ENCODE measurements at places on chromosomes 11 and 22.

- DNase-seq, result no peak
Measured at GRCh38 chr11:61491736-61492395, 16.7 kb upstream of the LRRC10B start.

DNA sequence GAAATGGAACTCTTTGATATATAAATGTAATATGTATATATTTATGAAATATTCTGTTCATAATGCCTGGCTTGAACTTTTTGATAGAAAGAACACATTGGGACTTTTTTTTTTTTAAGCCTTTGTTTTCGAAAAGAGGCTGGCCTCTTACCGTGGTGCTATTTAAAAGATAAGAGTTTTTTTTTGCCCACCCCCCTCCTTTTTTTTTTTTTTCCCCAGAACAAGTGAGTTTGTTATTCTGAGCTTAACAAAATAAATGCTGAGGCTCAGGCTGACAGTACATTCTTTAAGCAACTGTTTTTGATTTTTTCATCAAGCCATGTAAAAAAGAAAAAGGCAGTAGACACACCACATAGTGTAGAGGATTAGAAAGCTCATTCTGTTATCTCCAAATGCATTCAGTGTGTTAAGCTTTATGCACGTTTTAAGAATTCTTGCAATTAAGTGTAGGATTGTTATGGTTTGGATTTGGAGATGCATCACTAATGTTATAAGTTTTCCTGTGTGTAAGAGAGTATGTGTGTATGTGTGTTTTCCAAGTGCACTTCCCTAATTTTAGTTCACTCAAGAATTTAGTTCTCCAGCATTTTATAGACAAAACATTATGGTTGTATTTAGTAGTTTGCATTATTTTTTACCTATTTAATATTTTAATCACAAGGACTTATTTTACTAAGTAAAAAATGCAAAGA lies 12.0 kb downstream of the PDHX start:
- no peak for DNase-seq

GRCh38 chr22:31282748-31283468 lies 9.4 kb downstream of the PIK3IP1 start:
- DNase-seq, result no peak

GRCh38 chr22:46500201-46500600 lies 37.2 kb downstream of the CELSR1 start:
- DNase-seq, result no peak

DNA sequence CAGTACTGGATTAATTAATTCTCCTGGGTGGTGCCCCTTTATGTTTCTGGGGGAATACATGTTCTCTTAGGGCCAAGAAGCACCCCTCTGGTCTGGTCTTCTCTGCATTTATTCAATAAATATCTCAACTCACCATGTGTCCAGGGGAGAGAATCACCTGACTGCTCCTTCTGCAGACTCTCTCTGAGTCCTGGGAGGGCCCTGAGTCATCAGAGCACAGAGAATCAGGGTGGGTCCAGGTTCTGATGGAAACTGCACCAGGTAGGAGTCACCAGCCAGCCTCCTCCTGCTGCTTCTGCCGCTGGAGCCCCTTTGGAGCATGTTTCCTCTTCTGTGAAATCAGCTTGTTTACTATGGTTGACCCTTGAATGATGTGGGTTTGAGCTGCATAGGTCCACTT lies 107.7 kb upstream of the PLET1 start:
- DNase-seq, result no peak

All from H54 (cell line).